ENCODE measurements at places on chromosomes 7 and 10.

GRCh38 chr10:132374176-132374575 lies 22.8 kb upstream of the PWWP2B start:
- DNase-seq: no peak

DNA sequence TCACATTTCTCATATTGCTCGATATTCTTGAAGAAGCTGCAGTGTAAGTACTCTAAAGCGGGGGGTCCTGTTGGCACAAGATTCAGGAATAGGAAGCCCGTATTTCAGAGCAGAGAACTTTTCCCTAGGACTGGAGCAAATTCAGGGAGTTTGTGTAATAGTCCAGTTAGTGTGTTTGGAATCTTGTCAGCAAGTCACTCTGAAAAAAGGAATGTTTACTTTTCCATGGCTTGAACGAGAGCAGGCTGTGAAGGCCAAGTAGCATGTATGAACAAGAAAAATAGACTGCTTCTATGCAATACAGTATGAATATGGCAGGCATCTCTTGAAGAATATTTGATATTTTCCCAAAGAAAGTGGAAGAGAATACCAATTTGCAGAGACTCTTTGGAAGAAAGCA lies 39.8 kb downstream of the CDC123 start:
- DNase-seq: no peak

DNA sequence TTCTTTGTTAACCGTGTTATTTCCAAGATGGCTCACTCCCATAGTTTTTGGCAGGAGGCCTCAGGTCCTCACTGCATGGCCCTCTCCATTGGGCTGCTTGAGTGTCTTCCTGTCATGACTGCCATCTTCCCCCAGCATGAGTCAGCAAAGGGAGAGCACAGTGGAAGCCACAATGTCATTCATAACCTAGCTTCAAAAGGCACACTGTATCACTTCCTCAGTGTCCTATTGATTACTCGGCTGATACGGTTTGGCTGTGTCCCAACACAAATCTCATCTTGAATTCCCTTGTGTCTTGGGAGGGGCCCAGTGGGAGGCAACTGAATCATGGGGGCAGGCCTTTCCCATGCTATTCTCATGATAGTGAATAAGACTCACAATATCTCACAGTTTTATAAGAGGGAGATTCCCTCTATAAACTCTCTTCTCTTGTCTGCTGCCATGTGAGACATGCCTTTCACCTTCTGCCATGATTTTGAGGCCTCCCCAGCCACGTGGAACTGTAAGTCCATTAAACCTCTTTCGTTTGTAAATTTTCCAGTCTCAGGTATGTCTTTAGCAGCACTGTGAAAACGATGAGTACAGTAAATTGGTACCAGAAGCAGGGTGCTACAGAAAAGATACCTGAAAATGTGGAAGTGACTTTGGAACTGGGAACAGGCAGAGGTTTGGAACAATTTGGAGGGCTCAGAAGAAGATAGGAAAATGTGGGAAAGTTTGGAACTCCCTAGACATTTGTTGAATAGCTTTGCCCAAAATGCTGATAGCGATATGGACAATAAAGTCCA lies 106.5 kb downstream of the PRLHR start:
- no peak for DNase-seq

DNA sequence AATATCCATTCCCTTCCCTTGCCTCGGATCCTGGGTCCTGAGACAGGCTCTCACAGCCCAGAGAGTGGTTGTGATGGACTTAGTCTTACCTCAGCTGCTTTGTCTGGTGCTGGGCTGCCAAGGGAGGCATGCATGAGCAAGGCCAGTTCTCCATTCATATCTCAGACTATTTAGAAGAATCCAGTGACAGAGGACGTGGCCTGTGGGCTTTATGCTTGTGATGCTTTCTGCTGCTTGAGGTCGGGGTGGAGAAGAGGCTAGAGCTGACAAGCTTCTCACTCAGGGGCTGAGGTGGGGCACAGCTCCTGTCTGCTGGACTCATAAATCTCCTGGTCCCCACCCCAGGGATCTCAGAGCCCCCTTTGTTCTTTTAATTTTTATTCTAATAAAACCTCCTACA lies 66.8 kb downstream of the DNAJC12 start:
- no peak for DNase-seq

- no peak for DNase-seq
Observed at GRCh38 chr10:79053481-79054202, 15.1 kb upstream of the ZMIZ1 start.

DNA sequence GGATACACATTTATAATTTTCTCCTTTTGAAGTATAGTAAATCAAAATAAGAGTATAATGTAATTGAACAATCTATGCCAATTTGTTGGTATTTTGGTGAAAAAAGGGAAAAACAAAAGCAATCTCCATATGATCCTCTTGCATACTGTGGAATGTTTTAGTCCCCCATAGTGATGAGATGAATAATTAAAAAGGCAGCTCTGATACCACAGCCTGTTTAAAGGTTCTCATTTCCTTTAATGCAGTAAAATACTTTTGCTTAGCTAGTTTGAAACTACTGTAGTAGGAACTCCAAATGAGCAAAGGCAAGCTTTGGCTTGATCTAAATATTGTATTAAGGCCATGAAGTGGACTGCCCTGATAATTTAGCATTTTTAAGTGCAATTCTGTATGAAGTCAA lies 77.6 kb downstream of the VTI1A start:
- no peak for DNase-seq

GRCh38 chr10:130790339-130790738 lies 521.2 kb downstream of the TCERG1L start:
- DNase-seq: no peak

DNA sequence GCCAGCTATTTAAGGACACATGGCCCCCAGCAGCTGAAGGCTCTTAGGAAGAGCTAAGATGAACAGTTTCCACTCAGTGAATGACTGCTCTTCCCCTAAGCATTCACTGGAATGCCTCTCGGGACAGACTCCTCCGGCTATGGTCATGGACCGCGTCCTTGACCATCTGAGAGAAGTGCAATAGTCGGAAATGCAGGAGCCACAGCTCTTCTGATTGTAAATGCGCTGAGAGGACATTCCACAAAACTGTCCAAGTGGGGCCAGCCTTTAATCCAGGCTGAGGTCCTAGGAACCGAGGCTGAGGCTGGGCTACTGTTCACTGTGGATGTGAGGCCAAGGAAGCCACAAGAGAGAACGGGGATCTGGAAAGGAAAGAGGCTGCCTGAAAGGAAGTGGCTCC lies 162.0 kb upstream of the TMEM72 start:
- no peak for DNase-seq

DNA sequence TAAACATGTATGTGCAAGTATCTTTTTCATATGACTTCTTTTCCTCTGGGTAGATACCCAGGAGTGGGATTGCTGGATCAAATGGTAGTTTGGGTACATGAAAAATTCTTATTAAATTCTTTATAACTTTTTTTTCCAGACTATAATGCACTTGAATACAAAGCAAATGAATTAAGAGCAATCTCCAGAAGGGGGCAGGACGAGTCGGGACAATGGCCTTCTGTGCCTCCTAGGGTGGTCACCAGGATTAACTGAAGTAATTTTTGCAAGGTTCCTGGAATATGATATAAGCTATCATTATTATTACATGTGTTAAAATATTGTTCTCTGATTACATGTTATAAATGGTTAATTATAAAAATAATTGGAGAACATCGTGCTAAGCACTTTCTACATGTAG lies 127.2 kb downstream of the PPP1R17 start:
- no peak for DNase-seq

DNA sequence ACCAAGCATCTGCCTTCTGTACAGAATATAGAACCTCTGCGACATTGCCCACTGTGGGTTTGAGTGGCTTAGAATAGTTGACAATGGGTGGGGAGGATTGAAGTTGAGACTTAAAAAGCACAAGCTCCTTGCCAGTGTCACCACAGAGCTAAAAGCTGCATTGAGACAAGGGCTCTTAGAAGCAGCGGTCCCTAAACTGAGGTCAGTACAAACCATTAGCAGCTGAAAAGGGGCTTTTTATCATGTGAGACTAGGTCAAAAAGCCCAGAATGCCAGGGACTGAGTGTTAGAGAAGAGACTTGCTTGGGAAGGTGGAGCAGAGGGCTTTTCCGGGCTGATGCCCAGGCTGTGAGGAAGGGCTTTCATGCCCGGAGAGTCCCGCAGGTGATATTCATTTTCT lies 91.3 kb downstream of the POU6F2 start:
- no peak for DNase-seq
